T-helper 2 cell (primary cell): ENCODE measurements at places on chromosomes 3 and 15.

DNA sequence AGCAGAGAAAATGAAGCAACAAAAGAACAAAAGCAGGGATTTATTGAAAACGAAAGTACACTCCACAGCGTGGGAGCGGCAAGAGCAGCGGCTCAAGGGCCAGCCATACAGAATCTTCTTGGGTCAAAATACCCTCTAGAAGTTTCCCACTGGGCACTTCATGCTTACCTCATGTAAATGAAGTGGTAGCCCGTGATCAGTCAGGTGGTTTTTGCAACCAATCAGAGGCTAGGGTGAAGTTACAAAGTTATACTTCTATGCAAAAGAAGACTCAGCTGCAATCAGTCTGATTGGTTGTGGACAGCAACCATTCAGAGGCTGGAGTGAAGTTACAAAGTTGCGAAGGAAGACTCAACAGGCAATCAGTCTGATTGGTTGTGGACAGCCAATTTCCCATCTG, 37.8 kb upstream of the TRH start:
- no peak for DNase-seq

GRCh38 chr3:127212711-127213110, 19.8 kb downstream of the PRR23E start:
- DNase-seq = no peak

- DNase-seq = no peak
Observed at GRCh38 chr3:108408883-108409799, 101.3 kb downstream of the MYH15 start.

GRCh38 chr3:113231391-113231790, 20.0 kb downstream of the BOC start:
- DNase-seq = no peak

DNA sequence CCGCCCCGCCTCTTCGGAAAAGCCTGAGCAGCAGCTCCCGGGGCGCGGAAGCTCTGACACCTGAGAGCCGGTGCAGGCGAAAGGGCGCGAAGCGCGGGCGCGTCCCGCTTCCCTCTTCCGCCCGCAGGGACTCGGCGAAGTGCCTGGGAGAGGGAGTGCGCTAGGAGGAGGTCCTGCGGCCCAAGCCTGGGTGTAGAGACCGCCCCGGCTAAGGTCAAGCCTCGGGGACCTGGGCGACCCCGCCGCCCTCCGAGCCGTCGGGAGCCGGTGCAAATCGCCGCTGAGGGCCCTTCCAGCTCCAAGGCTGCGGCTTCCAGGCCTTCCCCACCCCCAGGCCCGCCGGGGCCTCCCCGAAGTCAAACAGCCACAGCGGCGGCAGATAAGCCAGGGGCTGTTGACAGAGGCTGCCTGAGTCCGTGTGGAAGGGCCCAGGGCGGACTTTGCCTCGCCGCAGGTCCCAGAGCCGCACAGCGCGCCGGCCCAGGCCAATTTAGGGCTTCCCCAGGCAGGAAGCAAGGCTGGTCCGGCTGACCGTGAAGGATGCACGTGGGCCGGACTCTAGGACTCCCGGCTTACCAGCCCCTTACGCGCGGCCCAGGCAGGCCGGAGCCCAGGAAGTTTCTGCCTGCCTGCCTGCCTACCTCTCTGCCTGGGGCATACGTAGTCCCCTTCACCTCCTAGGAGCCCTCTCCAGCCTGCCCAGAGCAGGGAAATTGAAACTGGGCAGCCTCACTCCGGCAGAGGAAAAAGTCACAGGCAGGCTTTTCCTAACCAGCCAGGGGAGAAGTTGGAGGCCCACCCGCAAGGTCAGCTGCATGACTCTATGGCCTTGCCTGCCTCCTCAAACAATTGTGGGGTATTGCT, 2.3 kb downstream of the ITPKA start:
- DNase-seq = no peak

- DNase-seq = no peak
Observed at GRCh38 chr3:46092702-46093080, 65.4 kb upstream of the XCR1 start.

GRCh38 chr3:128488636-128488990, 4.4 kb downstream of the GATA2 start:
- DNase-seq = no peak

DNA sequence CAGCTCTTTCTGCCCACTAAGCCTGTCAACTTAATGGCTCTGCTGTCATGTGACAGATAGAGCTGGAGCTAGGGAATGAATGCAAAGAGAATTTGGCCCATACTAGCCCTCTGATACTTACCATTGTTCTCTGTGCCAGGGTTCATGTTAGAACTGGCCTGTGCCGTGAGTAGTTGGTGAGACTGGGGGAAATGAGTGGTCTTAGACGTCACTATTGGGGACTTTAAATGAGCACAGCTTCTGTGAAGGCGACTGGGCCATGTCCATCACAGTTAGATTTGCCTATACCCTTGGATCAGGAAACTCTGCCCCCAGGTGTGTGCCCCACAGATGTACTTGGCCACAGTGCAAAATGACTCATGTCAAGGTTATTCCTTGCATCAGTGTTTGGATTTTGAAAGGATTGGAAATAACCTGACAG, 124.9 kb downstream of the PTPRG start:
- no peak for DNase-seq
